ENCODE measurements at places on chromosomes 2 and 18.

- peak; percentile 94 for DNase-seq
Measured at GRCh38 chr2:69012310-69013141, 453 bp upstream of the ANTXR1 start.

DNA sequence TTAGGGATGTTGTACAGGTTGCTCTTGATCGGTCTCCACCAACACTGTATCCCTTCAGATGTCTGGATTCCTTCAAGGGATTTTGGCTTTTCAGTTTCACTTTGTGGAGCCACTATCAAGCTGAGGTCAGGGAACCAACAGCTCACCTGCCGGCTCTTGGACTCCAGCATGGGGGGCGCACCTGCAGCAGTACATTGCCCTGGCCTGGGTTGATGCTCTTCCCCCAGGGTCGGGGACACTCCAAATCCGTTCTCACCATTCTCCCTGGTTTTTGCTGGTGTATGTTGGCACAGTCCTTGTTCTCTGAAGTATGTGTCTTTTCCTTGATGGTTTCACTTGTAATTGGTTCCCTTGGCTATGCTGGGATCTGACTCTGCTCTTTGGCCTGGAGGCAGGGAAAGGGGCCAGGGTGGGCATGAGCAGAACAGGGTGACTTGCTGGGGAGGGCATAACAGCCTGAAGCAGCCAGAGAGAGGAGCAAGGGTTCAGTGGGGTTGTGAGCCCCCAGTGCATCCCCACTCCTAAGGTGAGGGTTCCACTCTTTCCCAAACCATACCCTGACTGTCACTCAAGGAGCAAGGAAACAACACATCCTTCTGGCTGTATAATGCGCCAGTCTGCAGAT, 5.1 kb downstream of the ARHGEF4 start:
- DNase-seq = no peak

DNA sequence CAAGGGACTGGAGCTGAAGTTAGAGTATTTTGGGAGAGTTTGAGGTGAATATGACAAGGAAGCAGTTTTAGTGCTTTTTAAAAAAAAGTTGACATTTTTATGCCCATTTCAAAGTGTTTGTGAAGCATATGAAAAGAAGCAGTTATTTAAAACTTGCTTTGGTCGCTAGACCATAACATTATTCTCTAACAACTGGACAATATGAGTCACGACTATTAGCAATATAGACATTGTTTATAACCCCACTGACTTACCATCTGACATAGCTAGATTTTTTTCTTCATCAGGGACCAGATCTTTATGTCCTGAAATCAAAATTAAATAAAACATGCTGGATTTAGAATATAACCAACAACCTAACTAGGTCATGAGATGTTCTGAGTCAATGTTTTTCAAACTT, 22.6 kb upstream of the DYTN start:
- DNase-seq = no peak

DNA sequence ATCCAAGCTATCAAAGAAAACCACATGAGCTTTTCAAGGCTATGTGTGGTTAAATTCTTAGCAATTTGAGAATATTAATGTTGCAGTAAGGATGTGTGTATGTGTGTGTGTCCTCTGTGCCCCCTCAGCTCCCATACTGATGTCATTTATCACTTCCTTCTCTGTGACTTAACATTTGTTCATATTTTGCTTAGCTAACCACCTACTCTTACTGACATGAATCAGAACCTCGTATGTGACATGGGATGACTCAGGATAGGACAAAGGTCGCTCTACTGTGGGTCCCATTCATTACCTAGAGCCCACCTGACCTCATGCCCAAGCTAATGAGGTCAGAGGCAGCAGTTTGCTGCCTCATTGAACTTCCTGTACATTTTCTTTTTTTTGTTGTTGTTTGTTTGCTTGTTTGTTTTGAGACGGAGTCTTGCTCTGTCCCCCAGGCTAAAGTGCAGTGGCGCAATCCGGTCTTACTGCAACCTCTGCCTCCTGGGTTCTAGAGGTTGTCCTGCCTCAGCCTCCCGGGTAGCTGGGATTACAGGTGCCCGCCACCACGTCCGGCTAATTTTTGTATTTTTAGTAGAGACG, 36.3 kb downstream of the MOGAT1 start:
- DNase-seq = no peak

DNA sequence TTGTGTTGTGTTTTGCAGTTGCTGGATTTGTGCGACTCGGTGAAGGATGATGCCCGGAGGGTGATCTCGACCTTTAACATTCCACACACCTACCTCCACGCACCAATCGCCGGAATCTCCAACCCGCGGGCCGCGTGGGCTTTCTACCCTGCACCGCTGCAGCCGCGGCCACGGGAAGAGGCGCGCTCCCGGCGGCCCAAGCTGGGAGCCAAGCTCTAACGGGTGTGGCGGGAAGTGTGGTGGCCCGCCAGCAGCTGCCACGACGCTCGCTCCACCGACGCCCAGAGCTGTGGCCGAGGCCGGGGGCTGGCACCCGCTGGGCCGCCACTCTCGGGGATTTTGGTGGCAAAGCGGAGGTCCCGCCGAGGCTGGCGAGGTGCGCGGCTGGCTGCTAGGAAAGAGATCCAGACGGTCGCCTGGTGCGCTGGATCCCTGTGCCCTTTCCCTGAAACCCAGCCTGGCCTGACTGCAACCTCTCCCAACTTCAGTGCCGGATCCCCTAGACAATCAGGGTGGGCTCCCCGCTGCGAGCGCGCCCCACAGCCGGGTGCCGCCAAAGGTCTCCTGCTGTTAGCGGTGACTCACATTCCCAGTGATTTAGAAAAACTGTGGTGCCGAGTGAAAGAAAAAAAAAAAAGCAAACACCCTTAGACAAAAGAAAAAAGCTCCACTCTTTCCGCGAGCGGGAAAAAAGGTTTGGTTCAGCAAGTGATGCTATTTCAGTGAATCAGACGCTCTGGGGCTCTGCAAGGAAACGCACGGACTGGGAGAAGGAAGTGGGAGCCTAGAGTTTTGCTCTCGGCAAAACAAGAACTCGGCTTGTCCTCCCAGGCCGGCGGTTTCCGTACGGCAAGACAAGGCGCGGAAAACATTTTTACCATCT, 2.9 kb upstream of the BCL2L11 start:
- DNase-seq = peak; percentile 83

GRCh38 chr2:214395040-214395439, 15.8 kb upstream of the VWC2L start:
- DNase-seq = no peak

- no peak for DNase-seq
Measured at GRCh38 chr2:162057426-162057825, 16.6 kb downstream of the DPP4 start.

- DNase-seq = no peak
Measured at GRCh38 chr18:8286303-8286702, 322.9 kb upstream of the RAB12 start.

GRCh38 chr2:119533560-119533959, 9.3 kb upstream of the SCTR start:
- DNase-seq = no peak

DNA sequence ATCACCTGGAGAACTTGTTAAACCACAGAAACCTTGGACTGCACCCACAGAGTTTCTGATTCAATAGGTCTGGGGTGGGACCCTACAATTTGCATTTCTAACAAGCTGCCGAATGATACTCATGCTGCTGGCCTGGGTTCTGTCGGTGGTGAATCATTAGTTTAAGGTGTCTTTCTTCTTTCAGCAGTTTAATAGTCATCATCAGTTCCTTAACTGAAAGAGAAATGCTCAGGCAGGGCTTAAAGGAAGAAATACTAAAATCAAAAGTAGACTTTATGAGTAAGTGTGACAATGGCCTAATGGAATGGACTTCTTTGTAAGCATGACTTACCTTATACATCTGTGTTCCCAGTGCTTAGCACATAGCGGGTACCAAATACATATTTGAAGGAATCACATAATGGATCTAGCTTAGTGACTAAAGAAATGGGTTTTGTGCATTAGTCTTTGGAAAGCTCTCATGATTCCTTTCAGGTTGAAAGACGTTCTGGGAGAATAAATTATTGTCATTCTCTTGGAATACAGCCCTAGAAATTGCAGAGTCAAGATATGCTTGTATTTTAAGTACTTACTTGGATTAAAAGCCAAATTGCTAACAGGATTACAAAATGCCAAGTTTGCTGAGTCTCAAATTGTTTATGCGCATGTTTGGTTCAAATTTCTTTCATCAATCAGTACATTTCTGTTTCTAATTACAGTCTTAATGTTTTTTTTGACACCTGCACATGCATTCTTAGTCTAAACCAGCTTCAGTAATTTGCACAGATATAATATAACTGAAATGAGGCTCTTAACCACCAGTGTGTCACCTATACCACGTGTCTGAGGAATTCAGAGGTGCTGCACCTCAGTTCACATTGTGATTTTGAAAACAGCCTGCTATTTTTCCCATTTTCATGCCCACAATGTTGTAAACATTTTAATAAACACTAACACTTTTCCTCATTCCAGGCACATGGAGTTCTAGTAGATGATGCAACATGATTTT, 220.3 kb upstream of the NRP2 start:
- no peak for DNase-seq

DNA sequence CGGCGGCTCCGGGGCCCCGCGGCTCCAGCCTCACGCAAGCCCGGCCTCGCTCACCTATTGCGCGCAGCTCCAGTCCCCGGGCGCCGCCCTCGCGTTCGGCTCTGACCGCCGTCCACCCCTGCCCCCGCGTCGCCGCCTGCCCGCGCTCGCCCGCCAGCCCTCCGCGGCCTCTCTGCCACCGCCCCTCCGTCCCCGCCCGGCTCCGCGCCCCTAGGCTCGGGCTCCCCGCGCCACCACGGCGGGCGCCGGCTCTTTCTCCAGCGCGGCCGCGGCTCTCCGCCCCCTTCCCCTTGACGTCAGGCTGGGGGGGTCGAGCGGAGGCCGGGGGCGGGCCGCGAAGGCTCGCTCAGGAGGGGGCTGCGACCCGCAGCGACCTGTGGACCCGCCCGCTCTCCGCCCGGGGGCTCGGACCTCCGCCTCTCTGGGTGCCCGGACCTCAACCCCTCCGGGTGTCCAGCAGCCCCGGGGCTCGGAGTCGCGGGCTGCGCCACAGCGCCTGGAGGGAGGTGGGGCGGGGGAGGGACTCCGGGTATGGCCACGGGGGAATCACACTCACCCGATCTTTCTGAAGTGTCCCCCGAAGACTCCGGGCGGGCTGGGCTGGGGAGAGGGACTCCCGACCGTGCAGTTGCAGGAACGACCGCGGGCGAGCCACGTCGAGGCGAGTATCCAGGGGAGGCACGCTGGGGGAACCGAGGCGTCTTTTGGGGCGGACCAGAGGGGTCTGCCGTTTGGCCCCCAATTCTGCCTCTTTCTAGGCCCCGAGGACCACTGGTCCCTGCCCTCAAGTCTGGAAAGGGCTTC, at the start of gene SEMA4C:
SEMA4C (minus strand) TSS at position 259 of the 804 bp plus-strand sequence. CDS start 2,194 bp downstream, outside the sequence.
- peak; percentile 69 for DNase-seq

- DNase-seq = no peak
Measured at GRCh38 chr2:226208726-226209125, 590.9 kb downstream of the IRS1 start.

DNA sequence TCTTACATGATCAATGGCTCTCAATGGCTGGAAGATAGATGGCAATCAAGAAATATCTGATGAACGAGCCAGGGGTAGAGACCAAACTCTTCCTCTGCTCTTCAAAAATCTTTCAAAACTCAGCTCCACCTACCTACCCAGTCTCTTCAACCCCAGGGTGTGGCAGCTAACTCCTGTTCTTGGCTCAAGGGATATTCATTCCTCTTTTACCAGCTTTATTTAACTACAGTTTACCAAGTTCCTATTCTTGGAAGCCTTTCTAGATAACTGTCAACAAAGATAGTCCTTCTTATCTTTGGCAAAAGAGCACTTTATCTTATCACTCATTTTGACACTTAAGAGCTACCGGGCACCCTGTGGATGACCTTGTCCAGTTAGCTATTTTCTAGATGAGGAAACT, 36.3 kb downstream of the EPHA4 start:
- no peak for DNase-seq

GRCh38 chr2:11099122-11100065, 55.9 kb upstream of the SLC66A3 start:
- DNase-seq = no peak

GRCh38 chr18:46388286-46388685, 268.7 kb downstream of the LOXHD1 start:
- no peak for DNase-seq

GRCh38 chr2:235502336-235502735, 8.5 kb downstream of the AGAP1 start:
- no peak for DNase-seq

- no peak for DNase-seq
Measured at GRCh38 chr18:45627204-45627526, 11.9 kb downstream of the SLC14A2 start.

DNA sequence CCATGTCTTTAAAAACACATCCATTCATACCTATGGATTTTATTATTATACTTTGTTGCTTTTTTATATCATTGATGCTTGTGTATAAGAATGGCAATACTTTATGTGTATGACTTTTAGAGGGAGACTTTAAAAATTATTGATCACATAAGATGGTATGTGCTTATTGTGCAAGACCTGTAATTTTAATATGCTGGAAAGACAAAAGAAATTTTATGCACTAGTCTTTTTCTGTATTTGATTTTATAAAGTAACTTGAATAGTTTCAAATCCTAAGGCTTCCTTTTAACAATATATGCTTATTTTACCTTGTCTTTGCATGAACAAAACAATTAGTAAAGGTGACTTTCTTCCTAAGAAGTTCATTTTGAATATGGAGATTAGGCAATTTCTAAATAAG, 226.4 kb downstream of the PARD3B start:
- no peak for DNase-seq

GRCh38 chr2:168935810-168936581, 34.9 kb downstream of the G6PC2 start:
- DNase-seq = no peak

GRCh38 chr2:163733301-163733938, 2.4 kb downstream of the FIGN start:
- peak; percentile 81 for DNase-seq

DNA sequence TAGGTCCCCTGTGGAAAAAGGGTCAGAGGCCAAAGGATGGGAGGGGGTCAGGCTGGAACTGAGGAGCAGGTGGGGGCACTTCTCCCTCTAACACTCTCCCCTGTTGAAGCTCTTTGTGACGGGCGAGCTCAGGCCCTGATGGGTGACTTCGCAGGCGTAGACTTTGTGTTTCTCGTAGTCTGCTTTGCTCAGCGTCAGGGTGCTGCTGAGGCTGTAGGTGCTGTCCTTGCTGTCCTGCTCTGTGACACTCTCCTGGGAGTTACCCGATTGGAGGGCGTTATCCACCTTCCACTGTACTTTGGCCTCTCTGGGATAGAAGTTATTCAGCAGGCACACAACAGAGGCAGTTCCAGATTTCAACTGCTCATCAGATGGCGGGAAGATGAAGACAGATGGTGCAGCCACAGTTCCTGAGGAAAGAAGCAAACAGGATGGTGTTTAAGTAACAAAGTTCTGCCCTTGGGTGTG, 165.8 kb downstream of the RPIA start:
- DNase-seq = no peak

GRCh38 chr2:238949710-238950345, 101.9 kb downstream of the TWIST2 start:
- no peak for DNase-seq

DNA sequence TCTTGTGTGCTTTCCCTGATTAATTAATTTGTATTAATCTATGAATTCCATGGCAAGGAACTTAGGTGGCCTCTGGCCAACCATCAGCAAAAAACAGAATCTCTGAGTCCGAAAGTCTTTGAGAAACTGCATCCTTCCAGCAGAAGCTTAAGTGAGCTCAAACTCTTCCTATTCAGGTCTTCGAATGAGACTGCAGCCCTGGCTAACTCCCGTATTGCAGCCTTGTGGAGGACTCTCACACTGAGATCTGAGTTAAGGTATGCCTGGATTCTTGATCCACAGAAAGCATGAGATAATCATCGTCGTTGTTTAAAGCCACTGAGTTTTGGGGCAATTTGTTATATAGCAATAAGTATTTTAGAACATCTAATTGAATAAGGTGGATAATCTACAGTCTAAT, 1143.9 kb upstream of the NXPH2 start:
- DNase-seq = no peak
